Kidney capillary endothelial cell (primary cell): ENCODE measurements at places on chromosomes 4 and X.

DNA sequence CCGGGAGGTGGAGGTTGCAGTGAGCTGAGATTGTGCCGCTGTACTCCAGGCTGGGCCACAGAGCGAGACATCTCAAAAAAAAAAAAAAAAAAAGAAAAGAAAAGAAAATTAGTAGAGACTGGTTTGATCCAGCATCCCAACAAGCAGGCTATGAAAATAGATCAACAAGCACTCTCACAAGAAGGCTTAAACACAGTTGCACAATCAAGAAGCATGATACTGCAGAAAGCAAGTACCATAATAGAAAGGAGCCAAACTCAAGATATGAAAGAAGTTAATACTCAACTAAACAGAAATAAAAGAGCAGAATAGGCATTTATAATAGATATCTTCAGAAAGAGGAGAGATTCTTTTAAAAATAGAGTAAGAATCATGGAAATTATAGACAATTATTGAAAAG is 10.6 kb downstream of the TLR6 start:
- DNase-seq: no peak

DNA sequence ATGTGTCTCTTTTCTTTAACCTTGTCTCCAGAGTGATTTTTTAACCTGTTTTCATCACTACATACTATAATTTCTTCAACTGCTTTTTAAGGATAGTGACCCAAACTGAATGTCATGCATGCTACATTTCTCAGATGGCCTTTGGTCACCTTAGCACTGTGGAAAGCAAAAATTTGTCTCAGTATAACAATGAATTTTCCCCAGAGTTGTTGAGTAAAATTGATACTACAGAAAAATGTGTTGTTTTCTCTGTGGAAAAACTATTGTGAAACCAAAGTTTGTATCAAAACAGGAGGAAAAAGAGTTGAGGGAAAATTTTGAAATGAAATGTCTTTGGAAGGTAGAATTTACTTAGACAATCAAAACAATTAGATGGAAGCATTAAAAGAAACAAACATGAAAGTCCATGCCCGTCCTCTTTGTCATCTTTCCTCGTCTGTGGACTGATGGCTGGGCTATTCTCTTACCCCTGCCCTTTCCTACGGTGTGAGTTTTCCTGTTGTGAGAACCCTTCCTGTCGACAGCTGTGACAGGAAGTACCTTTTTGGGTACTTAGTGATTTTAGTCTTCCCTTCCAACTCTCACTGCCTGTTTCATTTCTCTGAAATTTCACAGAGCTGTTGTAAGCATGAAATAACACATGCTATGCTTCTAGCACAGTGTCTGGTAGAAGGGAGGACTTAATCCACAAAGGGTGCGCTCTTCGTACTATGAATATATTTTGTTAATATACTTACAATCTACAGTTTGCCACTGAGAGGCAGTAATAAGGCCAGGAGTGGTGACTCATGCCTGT is 50.8 kb downstream of the LRP2BP start:
- peak; percentile 74 for DNase-seq

GRCh38 chr4:155819066-155819465 is 47.0 kb downstream of the ASIC5 start:
- no peak for DNase-seq

GRCh38 chr4:2068566-2068965 is 9.4 kb downstream of the NAT8L start:
- no peak for DNase-seq

GRCh38 chr4:5200513-5200912 is 149.2 kb downstream of the STK32B start:
- DNase-seq: no peak

- no peak for DNase-seq
Measured at GRCh38 chr4:88949605-88950004, 107.4 kb downstream of the FAM13A start.
